Bone marrow (tissue), 2 donors: ENCODE measurements at places on chromosomes 3 and 15.

- DNase-seq = no peak
Observed at GRCh38 chr3:196931828-196932587, 10.3 kb downstream of the NCBP2 start.

DNA sequence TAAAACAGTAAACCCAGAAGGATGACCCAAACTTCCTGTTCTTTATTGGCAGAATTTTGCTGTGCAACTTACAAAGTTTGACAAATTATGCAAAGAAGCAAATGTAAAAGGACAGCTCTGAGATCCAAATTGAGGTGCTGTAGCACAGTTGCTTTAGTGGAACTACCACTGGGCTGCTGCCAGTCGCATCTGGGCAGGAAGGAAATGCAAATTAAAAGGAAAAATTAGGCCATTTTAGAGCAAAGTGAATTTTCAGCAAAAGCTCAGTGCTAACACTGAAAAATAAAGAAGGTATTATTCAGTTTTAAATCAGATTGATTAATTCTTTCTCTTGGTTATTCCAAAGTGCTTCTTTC lies 104.5 kb downstream of the ZMAT3 start:
- no peak for DNase-seq

GRCh38 chr15:39165020-39165706 lies 415.7 kb upstream of the THBS1 start:
- DNase-seq = no peak

- no peak for DNase-seq
Observed at GRCh38 chr3:73031573-73032103, 29.8 kb upstream of the EBLN2 start.

DNA sequence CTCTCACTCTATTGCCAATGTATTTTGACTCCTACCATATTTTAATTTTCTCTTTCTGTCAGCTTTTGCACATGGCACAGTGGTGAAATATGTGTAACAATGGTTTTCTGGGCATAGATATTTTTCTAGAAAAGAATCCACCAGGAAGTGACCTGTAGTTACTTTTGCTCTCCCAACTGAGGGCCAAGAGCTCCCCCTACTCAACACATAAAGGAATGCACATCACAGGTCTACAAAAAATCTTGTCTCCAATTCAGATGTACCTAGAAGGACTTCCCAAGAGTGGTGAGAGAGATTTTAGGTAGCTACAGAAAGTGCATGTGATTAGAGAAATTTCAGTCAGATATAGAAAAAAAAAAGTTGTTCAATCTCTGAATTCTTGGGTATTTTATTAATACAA lies 15.6 kb downstream of the CPA3 start:
- no peak for DNase-seq

DNA sequence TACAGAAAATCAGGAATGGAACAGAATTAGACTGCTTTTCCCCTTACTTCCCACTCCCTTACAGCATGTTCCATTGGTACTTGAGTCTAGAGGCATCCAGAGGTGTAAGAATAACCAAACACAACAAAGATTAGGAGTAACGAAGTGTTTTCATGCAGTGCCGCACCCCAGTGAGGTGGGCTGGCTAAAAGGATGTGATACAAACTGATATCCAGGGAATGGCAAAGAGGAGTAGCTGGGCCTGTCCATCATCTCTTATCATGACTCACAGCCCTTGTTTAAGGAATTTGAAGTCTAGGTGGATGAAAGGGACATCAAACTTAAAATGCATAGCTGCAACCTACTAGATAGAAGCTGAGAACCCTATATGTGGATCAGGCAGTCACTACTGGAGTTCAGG lies 16.4 kb downstream of the SCG5 start:
- DNase-seq = no peak
